ENCODE measurements at places on chromosomes 7 and 10.

DNA sequence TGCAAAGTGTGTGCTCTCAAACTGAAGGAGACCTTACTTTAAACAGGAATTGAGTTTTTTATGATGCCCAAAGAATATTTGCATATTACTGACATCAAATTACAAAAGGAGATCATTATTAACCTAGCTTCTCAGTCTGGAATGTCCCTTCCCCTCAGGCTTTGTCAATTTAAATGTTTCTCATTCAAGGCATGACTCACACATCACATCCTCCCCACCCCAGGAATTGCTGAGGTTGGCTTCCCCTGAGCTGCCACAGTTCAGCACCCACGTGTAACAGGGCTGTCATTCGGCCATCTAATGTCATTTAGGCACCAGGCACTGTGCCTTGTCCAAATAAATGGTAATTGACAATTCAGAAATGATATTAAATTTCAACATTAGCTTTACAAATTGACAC lies 305.9 kb upstream of the MGMT start:
- DNase-seq = no peak

DNA sequence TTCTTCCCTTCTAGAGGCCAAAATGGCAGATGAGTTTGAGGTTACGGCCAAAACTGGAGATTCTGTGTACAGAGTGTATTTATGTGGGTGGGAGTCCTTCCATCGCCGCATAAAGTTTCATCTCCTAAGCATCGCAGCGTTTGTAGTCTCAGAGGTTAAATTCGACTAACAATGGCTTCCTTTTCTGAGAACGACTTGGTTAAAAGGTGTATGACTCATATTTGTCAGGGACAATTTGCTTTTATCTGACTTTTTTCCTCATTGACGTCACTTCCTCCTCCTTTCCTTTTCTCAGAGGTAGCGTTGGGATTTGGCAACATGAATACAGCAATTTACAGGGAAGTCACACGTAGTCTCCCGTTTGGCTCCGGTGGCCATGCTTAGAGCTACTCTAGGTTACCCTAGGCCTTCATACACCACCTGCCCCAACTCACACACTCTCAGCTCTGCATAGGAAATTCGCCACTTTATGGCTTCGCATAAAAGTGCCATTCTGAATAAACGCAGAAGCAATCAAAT lies 37.6 kb upstream of the TCF7L2 start:
- DNase-seq = no peak

DNA sequence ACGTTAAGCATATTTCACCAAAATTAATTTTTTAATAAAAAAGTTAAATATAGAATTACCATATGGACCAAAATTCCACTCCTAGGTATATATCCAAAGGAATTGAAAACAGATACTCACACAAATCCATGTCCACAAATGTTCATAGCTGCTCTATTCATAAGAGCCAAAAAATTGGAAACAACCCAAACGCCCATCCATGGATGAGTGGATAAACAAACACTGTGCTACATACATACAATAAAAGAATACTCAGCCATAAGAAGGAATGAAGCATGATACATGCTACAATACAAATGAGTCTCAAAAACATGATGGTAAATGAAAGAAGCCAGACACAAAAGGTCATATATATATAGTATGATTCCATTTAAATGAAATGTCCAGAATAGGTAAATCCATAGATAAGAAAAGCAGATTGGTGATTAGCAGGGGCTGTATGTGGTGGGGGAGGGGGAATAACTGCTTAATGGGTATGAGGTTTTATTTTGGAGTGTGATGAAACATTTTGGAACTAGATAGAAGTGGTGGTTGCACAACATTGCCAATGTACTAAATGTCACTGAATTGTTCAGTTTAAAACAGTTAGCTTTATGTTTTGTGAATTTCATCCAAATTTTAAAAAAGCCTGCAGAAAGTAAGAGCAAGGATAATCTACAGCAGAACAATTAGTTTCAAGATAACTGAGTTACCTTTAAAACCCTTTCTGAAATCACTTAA lies 101.2 kb upstream of the EFCAB10 start:
- DNase-seq = no peak

GRCh38 chr7:4083513-4083912 lies 598.6 kb upstream of the FOXK1 start:
- no peak for DNase-seq

- DNase-seq = no peak
Observed at GRCh38 chr7:96669812-96670211, 39.8 kb downstream of the SEM1 start.

- no peak for DNase-seq
Observed at GRCh38 chr10:89047397-89047796, 56.8 kb downstream of the FAS start.

DNA sequence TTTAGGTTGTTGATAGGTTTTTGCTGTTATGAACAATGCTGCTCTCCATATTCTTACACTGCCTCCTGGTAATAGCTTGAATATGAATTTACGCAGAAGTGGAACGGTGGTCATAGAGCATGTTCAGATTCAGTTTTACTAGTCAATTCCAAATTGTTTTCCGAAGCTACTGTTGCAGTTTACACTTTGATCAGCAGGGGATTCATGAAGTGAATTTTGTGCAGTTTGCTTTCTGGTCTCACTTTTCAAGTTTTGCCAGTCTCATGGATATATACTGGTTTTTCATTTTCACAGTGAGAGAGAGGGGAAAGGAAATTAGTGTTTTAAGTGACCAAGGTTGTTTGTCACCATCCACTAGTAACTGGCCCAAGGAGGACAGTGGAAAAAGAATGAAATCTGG lies 171.3 kb downstream of the PRKCQ start:
- no peak for DNase-seq

Data from CMK (cell line).